ENCODE measurements at places on chromosomes 7 and 10.

DNA sequence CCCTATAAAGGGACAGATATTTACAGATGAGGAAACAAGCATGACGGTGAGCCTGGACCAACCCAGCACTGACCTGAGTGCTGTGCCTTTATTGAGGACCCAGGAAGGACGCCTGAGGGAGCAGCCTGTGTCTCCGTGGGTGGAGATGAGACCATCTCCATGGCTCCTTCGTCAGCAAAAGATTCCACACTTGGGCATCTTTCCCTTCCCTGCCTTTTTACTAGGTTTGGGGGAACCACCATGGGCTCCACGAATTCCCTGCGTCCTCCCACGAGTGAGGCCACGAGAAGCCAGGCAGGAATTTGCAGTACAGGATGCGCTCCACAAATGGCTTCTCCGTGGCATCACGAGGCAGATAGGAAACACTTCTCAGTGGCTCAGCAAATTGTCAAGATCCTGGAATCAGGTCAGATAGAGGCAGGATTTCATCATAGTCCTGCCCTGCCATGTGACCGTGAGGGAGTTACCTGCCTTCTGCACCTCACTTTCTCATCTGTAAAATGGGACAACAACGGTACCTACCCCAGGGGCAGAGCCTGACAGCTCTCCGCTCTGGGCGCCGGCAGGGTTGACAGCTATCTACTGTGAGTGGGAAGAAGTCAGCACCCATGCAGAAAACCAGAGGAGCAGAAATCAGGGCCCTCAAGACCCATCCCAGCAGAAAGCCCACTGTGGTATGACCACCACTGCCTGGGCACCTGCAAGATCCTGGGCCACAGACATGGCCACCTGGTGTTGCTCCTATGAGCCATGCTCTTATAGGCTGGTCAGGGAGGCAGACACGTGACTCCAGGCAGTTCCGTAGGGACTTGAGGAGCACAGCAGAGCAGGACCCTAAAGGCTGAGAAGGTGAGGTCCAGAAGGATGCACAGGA is 80.1 kb downstream of the GRID1 start:
- DNase-seq: no peak

- no peak for DNase-seq
Observed at GRCh38 chr10:76119515-76119914, 688.1 kb downstream of the LRMDA start.

GRCh38 chr10:29980084-29980483 is 79.3 kb downstream of the JCAD start:
- DNase-seq: no peak

- DNase-seq: no peak
Observed at GRCh38 chr10:1048349-1048731, 579 bp downstream of the IDI1 start.

DNA sequence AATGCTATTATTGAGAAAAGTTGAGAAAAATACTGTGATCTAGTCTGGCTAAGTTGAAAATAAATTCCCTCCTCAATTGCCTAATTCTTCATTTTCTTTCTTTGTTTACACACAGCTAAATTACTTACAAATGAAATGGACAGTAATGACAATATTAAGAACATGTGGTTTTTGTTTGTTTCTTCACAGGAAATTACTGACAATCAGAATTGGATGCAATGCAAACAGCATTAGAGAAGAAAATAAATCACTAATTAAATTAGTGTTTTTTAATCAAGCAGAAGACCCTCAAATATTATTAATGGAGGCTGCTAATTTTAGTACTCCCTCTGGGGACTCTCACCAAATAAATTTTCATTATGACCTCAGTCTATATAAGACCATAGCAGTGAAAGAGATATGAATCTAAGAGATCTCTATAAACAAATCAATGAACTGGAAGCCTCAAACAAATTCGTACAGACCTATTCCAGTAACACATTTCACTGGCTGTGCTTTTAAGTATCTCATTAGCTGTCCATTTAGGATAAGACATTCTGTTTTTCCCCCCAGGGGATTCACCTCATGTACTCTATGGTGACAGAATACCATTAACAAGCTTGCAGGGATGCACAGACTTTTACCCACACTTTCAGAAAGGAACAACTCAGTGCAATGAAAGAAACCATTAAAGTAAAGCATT is 202.0 kb upstream of the DGKB start:
- DNase-seq: no peak

DNA sequence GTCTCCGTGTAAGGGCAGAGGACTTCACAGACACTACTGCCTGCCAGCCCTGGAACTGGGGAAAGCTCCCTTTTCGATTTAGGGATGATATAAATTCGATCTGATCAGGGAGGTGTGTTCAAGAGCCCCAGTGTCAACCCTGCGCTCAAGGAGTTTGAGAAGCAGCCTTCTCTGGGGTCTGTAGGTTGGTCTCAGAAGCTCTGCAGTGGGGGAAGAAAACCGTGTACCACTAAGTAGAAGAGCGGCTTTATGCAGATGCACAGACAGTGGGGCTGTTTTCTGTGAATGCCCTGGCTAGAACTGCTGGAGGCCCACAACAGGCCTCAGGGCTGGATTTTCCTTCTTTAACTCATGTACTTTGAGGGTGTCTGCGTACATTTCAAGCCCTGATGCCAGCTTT is 6.3 kb upstream of the TBX20 start:
- no peak for DNase-seq

DNA sequence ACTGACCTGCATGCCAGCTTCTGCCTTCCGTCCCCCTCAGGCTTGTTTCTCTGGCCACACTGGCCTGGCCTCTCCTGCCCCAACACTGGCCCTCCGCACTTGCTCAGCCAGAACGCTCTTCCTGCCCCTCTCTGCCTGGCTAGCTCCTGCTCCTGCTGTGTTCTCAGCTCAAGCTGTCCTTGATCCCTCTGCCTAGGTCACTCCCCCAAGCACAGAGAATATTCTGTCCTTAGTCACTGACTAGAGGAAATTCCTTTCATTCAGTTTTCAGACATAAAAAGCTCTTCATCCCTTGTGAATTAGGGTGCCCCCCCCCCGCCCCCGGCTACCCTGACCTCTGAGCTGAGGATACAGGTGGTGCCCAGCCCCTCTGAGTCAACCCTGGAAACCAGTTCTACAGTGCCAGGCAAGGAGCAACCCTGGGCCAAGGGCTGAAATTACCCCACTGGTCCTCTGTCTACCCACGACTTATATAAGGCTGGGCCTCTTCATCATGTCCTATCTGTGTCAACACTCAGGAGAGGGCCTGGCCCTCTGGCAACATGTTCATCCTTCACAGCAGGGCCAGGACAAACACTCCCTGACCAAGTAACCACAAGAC is 6.6 kb upstream of the SGPL1 start:
- DNase-seq: no peak

DNA sequence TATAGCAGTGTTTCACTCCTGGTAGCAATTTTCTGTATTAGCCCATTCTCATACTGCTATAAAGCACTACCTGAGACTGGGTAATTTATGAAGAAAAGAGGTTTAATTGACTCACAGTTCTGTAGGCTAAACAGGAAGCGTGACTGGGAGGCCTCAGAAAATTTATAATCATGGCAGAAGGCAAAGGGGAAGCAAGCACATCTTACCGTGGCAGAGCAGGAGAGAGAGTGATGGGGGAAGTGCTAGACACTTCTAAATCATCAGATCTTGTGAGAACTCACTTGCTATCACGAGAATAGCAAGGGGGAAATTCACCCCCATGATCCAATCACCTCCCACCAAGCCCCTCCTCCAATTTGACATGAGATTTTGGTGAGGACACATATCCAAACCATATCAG is 131.6 kb upstream of the EFCAB10 start:
- no peak for DNase-seq

Measured in stimulated activated CD8-positive, alpha-beta memory T cell treated with anti-CD3 and anti-CD28 coated beads, Interleukin-12 subunit alpha, Interleukin-12 subunit beta, amount 100 ng/mL, for 1 hour (primary cell).